Breast epithelium (tissue), 4 donors: ENCODE measurements at places on chromosomes 2 and 18. TPM values are rescaled to one million over a fixed set of nuclear protein-coding genes. Genes with fewer than 3 reads are reported as not detected.

Gene CD302
- 61.0 TPM for total RNA-seq

Gene LMAN1
- 110 TPM for total RNA-seq

Gene TEX261
- total RNA-seq: 40.0 TPM

GRCh38 chr2:191295088-191295487 lies 49.9 kb downstream of the MYO1B start:
- H3K27me3 ChIP-seq: no peaks in the 10 kb centered on the region
- no peaks in the 10 kb centered on the region for H3K4me1 ChIP-seq
- DNase-seq: no peak
- no peaks in the 10 kb centered on the region for H3K36me3 ChIP-seq

- H3K4me3 ChIP-seq: no peak overlapping the region
- H3K27ac ChIP-seq: no peak overlapping the region
- no peaks in the 10 kb centered on the region for H3K4me1 ChIP-seq
- H3K36me3 ChIP-seq: no peaks in the 10 kb centered on the region
- DNase-seq: no peak
These were observed 17.9 kb downstream of the CAPN10 start for GRCh38 chr2:240604291-240604938.

- no peaks in the 10 kb centered on the region for H3K36me3 ChIP-seq
- no peaks in the 10 kb centered on the region for H3K27me3 ChIP-seq
- no peak overlapping the region for H3K27ac ChIP-seq
- DNase-seq: no peak
- no peak overlapping the region for H3K4me3 ChIP-seq
These were observed 636.8 kb upstream of the LINC00305 start for GRCh38 chr18:64785686-64786085.

Gene ICOS
- 0.33 TPM for total RNA-seq

DNA sequence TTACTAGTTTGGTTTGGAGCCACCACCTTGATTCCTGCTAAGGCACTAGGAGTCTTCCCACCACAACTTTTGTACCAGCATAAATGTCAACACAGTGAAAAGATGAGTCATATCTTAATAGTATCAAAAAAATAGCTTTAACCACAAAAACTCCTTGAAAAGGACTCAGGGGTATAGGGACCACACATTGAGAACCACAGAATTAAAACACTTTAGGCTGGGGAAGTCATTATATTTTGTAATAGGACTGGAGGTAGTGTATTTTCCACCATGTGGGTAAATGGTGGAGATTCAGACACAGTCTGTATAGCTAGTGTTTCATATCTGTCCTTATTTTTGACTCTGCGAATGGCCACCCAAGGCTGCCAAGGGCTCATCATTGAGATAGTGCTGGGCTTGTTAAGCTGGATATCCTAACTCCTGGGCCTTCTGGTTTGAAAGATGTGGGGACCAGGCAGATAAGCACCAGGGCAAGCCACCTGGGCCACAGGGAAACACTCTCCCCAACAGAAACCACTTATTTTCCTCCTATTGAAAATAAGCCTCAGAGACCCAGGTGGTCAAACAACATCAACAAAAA lies 19.1 kb upstream of the FHL2 start:
- no peaks in the 10 kb centered on the region for H3K27me3 ChIP-seq
- no peak overlapping the region for H3K27ac ChIP-seq
- DNase-seq: no peak
- H3K4me1 ChIP-seq: no peaks in the 10 kb centered on the region
- no peaks in the 10 kb centered on the region for H3K36me3 ChIP-seq

DNA sequence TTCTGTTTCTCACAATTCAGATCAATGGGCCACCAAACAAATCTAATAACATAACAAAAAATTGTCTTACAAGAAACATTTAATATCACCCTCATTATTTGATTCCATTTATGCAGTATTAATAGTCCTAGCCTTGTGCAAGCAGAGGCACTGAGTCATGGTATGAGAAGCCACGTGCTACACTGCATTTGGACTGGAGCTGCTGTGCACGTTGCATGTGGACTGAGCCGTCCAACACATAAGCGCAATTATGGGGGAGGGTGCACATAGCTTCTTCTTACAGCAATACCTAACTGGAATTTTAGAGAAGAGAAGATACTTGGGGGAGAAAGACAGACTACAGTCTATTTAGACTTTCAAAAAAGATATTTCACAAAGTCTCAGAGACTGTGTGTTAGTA lies 329.6 kb upstream of the ID2 start:
- H3K27ac ChIP-seq: no peak overlapping the region
- no peaks in the 10 kb centered on the region for H3K4me1 ChIP-seq
- no peak for DNase-seq
- no peak overlapping the region for H3K4me3 ChIP-seq
- H3K36me3 ChIP-seq: no peaks in the 10 kb centered on the region
- no peaks in the 10 kb centered on the region for H3K27me3 ChIP-seq

DNA sequence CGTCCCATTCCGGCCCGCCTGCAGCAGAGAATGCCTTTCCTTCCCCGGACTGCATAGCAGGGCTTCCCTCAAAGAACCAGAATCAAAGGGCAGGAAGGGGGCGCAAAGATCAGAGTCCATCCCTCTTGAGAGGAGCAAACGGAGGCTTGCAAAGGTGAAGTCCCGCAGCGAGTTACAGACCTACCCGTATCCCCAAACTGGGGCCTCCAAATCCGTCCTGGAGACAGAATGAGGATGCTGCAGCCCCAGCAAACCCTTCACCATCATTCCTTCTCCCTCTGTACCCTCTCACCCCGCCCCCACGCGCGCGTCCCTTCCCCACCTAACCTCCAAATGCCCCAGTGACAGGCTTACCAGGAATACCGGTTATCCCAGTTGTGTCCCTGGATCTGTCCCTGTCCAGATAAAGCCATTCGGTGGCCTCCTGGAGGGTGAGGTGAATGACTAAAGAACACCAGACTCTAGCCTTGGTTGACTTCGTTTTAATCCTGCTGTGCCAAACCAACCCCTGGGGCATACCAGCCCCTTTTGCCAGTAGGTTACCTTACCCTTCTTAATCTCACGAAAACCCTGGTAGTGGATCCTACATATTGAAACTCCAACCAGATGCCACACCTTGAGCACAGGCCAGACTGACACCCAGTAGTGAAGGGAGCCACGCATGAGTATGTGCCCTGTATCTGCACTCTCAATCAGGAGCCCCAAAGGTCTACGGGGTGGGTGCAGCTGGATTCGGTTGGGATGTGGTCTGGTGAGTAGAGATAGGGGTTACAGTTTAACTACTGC lies 961 bp upstream of the SLC40A1 start:
- peak overlapping the region; percentile 81 for H3K4me3 ChIP-seq
- H3K27me3 ChIP-seq: no peaks in the 10 kb centered on the region

Gene EFR3B
- total RNA-seq: 0.98 TPM

- H3K36me3 ChIP-seq: no peaks in the 10 kb centered on the region
- no peak for DNase-seq
- H3K4me1 ChIP-seq: no peaks in the 10 kb centered on the region
These were observed 1232.3 kb upstream of the SLC39A10 start for GRCh38 chr2:194424683-194425209.

DNA sequence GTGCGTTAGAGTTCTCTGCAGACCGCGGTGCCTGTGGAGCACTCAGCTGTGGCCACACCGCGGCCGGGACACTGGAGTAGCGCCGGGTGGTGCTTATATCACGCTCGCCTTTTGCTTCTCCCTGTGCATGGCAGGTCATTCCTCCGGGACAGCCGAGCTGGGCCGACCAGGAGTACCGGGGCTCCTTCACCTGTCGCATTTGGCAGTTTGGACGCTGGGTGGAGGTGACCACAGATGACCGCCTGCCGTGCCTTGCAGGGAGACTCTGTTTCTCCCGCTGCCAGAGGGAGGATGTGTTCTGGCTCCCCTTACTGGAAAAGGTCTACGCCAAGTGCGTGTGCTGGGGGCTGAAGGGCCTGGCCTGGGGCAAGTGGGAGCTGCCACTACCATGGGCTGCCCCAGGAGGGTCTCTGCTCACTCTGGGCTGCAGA lies 4.2 kb downstream of the CAPN10 start:
- no peak overlapping the region for H3K4me3 ChIP-seq
- H3K27ac ChIP-seq: no peak overlapping the region
- H3K36me3 ChIP-seq: no peaks in the 10 kb centered on the region
- H3K4me1 ChIP-seq: peaks cover 11% of the 10 kb centered on the region
